Substantia nigra (tissue), 51 donors: ENCODE measurements at places on chromosomes 7 and 10.

DNA sequence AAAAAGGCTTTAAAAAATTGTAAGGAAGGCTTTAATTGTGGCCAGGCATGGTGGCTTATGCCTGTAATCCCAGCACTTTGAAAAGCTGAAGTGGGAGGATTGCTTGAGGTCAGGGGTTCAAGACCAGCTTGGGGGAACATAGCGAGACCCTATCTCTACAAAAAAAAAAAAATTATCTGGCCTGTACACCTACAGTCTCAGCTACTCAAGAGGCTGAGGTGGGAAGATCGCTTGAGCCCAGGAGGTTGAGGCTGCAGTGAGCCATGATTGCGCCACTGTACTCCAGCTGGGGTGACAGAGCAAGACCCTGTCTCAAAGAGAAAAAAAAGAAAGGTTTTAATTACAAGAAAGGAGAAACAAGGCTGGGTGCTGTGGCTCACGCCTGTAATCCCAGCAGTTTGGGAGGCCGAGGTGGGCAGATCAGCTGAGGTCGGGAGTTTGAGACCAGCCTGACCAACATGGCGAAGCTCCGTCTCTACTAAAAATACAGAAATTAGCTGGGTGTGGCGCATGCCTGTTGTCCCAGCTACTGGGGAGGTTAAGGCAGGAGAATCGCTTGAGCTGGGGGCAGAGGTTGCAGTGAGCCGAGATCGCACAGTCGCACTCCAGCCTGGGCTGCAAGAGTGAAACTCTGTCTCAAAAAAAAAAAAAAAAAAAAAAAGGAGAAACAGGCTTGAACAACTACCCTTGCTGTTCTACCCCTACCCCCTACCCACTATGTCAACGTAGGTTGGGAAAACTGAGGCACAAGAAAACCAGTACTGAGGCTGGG lies 83.7 kb downstream of the CARD11 start:
- DNase-seq, result no peak

GRCh38 chr7:132072873-132073272 lies 503.4 kb downstream of the PLXNA4 start:
- DNase-seq, result no peak

GRCh38 chr10:44168478-44168877 lies 216.4 kb downstream of the CXCL12 start:
- no peak for DNase-seq

DNA sequence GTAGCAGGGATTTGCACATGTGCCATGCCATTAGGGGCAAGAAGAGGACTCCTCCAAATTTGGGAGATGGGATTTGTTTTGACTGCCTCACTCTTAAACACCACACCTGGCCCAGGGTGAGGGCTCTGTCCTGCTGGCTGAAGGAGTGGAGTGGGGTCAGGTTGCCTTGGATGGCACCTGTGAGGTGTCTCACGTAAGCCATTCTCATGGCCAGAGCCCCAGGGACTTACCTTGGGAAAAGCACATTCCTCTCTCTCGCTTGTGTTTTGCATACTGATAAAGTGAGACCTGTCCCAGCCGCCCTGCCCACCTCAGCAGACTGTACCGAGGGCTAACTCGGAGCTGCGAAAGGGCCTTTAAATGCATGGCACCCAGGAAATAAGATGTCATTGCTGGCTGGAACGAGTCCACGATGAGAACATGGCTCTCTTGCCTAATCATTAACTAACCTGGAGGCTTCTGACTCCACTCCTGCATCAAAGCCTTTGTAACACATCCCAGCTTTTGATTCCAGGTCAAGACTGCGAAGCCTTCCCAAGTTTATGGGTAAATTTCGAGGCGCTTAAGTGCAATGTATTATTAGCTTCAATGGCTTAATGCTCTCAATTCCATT lies 184.0 kb upstream of the RNF32 start:
- DNase-seq, result no peak
